ENCODE measurements at places on chromosomes 7 and 10.

DNA sequence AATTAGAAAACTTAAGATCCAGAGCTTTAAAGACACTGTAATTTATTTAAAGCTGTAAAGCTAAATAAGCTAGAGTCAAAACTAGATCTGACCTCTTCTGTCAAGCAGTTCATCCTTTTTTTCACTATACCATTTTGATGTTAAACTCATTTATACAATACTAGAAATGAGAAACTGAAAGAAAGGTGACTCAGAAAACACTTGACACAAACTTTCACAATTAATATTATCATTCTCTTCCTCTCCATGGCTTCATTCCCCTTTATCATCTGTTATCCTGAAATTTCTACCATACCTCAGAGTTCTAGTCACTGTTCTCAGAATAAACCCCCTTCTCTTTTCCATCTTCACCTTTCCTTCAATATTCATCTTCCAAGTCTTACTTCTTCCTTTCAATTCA, 1.3 kb downstream of the FIGNL1 start:
- no peak for DNase-seq

- no peak for DNase-seq
Observed at GRCh38 chr10:6273351-6273750, 70.6 kb downstream of the PFKFB3 start.

DNA sequence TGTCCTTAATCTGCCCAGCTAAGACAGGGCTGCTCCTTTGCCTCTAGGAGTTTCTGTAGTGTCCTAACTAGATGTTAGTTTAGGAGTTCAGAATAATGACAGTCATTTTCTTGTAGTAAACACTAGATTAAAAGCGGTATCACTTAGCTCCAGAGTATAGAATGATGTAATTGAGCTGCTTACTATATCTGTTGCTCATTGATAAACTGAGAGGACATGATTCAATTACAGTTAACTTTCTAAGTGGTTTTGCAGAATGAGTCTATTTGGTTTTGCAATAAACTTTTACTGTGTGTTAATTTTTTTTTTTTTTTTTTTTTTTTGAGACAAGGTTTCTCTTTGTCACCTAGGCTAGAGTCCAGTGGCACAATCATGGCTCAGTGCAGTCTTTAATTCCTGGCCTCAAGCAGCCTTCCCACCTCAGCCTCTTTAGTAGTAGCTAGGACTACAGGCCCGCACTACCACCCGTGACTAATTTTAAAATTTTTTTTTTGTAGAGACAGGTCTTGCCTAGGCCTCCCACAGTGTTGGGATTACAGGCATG, 1.8 kb downstream of the STMP1 start:
- DNase-seq, result no peak

GRCh38 chr10:47358457-47358856, 10.3 kb downstream of the RBP3 start:
- DNase-seq, result peak; percentile 14

GRCh38 chr10:5930272-5930671, 40.2 kb downstream of the FBH1 start:
- DNase-seq, result no peak

GRCh38 chr7:31633894-31634494, 53.0 kb upstream of the PPP1R17 start:
- no peak for DNase-seq

- no peak for DNase-seq
Observed at GRCh38 chr7:80392229-80393169, 119.4 kb downstream of the GNAT3 start.

DNA sequence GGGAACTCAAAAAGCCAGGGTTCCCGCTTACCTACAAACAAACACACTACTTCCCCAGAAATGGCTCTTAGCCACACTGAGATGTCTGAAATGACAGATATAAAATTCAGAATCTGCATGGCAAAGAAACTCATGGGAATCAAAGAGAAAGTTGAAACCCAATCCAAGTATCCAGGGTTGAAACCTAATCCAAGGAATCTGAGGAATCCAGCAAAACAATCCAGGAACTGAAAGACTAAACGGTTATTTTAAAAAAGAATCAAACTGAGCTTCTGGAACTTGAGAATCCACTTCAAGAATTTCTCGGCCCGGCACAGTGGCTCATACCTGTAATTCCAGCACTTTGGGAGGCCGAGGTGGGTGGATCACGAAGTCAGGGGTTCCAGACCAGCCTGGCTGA, 568.8 kb downstream of the POM121L12 start:
- no peak for DNase-seq

- no peak for DNase-seq
Observed at GRCh38 chr7:38881015-38881414, 28.0 kb downstream of the VPS41 start.
